NCI-H2081 treated with DMSO at 0.1 percent for 48 hours (cell line): ENCODE measurements at places on chromosomes 5 and 9.

DNA sequence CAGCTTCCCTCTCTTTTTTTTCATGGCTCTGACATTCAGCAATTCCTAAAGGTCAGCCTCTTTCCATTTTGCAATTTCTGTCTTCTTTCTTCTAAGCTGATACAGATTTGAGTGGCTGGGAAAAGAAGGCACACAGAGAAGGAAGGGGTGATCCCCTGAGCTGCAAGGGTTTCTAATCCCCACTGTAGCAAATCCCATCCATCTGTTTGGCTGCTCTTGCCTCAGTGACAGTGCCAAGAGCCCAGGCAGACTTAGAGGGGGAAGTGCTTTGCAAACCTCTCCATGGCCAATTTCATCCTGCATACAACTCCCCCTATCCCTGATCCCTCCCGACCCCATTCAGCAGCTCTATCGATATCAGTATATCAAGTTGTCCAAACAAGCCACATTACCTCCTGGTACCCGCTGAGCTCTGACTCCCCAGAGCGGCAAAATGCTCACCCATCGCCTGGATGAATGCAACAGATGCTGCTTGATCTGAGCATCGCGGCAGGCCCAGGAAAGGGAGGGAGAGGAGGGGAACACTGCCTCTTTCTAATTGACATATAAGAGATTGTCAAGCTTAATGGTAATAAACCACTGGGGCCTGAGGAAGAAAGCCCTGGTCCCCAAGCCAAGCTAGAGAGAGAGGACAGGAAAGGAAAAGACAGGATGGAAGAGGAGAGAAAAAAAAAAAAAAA, 268.9 kb downstream of the ASTN2 start:
- DNase-seq, result no peak

DNA sequence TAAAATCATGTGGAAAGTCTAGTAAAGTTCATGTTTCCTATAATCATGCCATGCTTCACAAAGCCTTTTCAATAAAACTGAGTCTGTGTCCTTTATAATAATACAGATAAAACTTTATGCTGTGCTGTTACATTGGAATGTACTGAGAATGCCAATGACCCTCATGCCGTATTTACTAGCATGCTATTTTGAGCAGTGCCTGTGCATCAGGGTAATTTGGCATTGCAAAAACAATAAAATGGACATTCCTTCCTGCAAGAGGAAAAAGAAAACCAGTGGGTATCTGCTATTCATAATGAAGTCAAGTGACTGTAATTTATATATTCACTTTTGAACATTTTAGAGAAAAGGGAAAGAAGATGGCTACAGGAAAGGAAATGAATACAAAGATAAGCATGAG, 159.0 kb downstream of the PBX3 start:
- no peak for DNase-seq

DNA sequence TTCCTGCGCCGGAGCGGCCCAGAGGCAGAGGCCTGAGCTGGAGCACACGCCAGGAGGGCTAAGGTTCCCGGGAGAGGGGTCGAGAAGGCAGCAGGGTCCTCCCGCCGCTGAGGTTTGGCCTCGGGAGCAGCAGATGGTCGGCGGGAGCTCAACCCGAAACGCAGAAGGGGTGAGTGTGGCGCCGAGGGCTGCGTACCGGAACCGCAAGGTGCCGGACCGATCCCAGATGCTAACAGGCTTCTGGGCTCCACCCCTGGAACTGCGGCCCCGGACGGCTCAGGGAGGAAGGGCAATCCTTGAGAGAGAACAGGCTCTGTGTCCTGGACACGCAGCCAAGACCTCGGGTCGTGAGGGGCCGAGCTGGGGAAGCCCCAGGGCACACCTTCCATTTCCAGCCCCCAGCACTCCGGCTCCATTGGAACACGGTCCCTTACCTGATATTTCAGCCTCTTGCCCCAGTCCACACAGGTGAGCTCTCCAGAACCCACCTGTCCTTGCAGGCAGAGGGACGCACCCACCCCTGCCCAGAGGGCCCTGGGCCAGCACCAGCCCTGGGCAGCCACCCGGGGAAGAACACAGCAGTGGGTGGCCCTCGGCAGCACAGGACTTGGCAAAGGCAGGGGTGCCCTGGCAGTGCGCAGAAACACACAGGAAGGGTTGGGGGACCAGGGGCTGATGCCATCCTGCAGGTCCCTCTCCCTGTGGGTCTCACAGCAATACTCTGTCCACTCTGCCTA, 1.4 kb downstream of the LHX3 start:
- no peak for DNase-seq

GRCh38 chr9:112348257-112349007, 15.0 kb upstream of the PTBP3 start:
- no peak for DNase-seq

DNA sequence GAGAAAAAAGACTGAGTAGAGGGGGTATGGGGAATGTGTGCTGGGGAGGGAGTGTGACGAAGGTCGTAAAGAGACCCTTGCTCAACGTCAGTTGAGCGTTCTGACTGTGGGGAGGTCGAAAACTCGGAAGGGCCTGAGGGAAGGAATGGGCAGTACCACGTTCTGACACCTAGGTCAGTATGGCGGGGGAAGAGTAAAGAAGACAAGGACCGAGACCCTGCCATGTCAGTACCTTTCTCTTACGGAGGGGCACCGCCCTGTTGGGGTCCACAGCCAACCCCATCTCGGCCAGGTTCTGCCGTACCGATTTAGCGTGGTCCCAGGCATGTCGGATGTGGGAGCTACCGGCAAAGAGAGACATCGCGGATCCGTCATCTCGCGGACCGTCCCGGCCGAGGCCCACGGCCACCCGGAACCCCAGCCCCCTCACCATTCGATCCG, 375 bp downstream of the NOP16 start:
- DNase-seq, result no peak

GRCh38 chr5:149581931-149582768, 852 bp downstream of the ARHGEF37 start:
- no peak for DNase-seq

- DNase-seq, result no peak
These were observed 306.9 kb downstream of the GLIS3 start for GRCh38 chr9:3992924-3993323.

GRCh38 chr5:170283296-170283695, 14.3 kb downstream of the LCP2 start:
- DNase-seq, result no peak

DNA sequence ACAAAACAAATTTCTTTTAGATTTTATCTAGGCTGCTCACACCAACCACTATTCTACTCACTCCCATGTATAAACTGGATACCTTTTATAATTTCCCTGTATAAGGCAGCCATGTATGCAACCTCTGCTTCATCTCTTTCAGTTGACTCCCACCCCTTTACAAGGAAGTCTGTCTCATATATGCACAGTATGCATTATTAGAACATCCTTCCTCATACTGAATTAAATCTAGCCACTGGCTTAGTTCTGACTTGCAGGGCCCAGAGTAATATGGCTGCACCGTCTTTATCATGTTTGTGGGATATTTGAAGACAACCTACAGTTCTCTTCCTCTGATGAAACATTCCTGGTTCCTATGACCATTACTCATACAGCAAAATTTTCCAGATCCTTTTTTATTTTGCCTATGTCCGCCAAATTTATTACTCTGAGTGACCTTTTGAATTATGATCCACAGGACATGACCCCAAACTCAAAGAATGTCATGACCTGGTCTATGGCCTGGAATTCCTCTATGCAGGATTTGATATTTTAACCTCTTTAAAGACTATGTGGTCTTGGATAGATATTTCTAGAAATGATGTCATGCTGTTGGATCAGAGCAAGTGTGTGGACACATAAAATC, 76.6 kb upstream of the ITGA1 start:
- no peak for DNase-seq

GRCh38 chr9:119273984-119274665, 95.1 kb downstream of the BRINP1 start:
- DNase-seq, result no peak

- DNase-seq, result no peak
These were observed 73.9 kb downstream of the ATG10 start for GRCh38 chr5:82045554-82046275.

DNA sequence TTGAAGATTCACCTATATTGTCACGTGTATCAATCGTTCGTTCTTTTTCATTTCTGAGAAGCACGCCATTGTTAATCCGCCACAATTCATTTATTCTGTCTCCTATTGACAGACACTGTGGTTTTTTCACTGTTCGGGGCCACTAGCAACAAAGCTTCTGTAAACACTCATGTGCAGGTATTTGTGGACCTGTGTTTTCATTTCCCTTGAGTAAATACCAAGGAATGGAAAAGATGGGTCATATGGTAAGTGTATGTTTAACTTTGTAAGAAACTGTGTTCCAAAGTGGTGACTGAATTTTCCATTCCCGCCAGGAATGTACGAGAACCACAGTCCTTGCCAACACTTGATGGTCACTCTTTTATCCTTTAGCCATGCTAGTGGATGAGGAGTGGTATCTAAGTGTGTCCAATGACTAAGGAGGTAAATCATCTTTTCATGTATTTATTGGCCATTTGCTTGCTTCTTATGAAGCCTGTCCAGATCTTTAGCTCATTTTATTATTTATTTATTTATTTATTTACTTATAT, 10.7 kb downstream of the ABO start:
- no peak for DNase-seq

DNA sequence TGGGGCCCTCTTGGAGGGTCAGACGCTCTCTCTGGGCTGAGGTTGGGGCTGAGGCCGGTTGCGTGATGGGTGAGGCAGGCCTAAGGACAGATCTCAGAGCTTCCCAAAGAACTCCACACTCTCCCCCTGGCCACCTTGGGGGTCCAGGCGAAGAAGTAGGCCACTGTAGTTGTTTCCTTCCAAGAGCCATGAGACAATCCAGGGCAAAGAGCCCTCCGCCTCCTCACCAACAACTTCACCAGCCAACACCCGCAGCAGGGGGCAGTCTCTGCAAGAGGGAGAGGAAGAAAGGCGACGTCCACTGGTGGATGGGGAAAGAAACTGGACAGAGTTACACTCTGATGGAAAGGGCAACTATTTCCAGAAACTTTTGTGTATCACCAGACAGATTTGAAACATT, 10.7 kb downstream of the SLC35A4 start:
- no peak for DNase-seq

GRCh38 chr9:5825895-5826622, 6.9 kb downstream of the ERMP1 start:
- no peak for DNase-seq

GRCh38 chr5:137118629-137119028, 380.5 kb downstream of the SPOCK1 start:
- DNase-seq, result no peak

- DNase-seq, result no peak
These were observed 85.0 kb downstream of the LMX1B start for GRCh38 chr9:126698756-126699155.

- DNase-seq, result no peak
These were observed 39.1 kb downstream of the SHLD3 start for GRCh38 chr5:65663804-65664521.

DNA sequence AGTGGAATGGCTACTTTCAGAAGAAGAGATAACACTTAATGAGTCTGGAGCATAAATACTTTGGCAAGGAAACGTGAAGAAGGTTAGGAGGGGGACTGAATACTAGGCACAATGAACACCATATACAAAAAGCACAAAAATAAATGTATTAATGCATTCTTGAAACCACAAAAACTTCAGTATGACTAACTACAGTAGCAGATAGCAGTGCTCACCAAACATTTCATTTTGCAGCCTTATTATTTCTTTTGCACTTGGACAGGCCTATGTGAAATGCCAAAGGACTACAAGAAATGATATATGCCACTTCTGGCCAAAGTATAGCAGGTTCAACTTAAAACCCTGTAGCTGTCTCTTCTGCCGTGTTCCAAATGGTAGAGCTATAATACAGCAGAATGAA, 26.3 kb downstream of the UBQLN1 start:
- no peak for DNase-seq

DNA sequence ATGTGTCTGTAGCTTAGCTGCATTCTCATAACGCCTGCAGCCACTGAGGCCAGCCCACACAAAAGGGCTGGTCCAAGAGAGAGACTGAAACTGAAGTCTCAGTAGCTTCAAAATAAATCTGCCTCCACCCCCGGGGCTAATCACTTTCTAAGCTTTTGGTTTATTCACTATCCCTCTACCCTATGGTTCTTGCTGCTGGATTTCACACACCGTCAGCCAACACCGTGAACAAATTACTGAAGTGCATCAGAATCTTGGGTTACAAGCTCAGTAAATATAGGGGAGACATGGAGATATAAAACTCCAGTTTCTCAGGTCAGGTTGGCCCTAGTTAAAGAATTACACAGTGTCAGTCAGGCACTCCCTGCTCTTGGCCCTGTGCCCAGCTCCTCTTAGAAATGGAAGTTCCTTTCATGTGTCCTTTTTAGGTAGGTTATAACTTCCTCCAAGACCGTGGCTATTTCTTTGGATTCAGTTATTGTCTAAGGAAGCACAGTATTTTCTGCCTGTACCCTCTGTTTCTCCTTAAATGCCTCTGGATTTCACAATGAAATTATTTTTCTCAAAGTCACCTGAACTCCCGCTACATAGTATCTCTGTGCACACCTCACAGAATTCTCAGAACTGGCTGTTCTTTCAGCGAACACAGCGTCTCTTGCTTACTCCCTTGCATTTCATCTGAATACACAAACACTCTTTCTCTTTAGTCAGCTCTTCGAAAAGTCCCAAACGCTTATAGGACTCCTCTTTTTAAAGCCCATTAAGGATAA, 112.5 kb downstream of the FAM174A start:
- no peak for DNase-seq

DNA sequence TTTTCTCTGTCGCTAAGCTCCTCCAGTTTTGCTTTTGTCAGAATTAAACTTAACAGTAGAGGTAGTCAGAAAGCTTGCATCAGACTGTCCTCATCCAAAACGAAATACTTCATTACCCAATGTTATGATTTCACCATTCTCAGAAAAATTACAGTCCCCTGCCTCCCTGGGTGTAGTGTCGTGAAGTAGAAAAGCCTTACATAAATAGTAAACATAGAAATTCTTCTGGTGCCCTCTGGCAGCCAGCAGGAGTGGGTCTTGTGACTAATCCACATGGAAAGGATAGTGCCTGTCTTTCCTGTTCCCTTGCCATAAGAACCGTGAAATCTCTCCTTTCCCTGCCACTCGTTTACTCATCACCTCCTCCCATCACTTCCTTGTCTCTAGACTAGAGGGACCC, 230.6 kb downstream of the GNA14 start:
- DNase-seq, result no peak

- DNase-seq, result no peak
These were observed 561 bp downstream of the SEC61B start for GRCh38 chr9:99222416-99223270.
